ENCODE measurements at places on chromosomes 1 and 21.
A peak's percentile ranks its signal among the peaks of the same experiment; 100 is the strongest.

- DNase-seq = no peak
These were observed 355.2 kb upstream of the GREM2 start for GRCh38 chr1:240967070-240967724.

DNA sequence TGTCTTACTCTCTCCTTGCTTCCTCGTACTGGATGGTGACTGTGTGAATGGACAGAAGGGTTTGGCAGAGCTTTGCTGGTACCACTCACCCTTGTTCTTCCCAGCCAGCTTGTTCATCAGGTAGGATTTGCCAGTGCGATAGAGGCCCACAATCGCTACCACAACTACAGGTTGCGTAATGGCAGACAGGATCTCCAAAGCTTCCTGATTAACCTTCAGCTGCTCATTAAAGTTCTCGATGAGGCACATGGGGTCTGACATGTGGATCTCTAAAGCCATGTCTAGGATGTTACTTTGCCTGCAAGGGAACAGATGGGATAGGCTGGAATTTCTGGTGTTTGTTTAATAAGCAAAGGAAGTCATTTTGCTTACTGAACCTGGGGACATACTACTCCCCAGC lies 3.4 kb downstream of the GBP5 start:
- no peak for DNase-seq

DNA sequence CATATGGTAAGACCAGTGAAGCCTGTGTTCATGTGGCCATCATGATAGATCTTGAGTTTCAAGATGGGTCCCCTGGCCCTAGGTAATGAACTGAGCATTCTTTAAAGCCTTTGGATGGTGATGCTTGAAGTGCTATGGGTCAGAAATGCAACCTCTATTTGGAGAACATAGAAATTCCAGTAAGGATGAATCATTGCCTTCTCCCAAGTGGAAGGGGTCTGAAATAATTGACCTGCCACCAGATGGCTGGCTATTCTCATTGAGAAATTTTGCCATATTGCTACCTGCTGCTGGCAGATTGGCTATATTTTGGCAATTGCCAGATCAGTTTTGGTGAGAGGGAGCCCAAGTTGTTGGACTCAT lies 739 bp upstream of the IFI6 start:
- DNase-seq = no peak

- DNase-seq = no peak
These were observed 8.9 kb upstream of the LSS start for GRCh38 chr21:46237474-46237873.

- DNase-seq = peak; percentile 30
These were observed 15.9 kb downstream of the RGS5 start for GRCh38 chr1:163186862-163187261.

Measured in eye (tissue), 1 donor.